CD4-positive, alpha-beta T cell treated with Interleukin-15 for 4 hours (primary cell): ENCODE measurements at places on chromosomes 16 and 17.

DNA sequence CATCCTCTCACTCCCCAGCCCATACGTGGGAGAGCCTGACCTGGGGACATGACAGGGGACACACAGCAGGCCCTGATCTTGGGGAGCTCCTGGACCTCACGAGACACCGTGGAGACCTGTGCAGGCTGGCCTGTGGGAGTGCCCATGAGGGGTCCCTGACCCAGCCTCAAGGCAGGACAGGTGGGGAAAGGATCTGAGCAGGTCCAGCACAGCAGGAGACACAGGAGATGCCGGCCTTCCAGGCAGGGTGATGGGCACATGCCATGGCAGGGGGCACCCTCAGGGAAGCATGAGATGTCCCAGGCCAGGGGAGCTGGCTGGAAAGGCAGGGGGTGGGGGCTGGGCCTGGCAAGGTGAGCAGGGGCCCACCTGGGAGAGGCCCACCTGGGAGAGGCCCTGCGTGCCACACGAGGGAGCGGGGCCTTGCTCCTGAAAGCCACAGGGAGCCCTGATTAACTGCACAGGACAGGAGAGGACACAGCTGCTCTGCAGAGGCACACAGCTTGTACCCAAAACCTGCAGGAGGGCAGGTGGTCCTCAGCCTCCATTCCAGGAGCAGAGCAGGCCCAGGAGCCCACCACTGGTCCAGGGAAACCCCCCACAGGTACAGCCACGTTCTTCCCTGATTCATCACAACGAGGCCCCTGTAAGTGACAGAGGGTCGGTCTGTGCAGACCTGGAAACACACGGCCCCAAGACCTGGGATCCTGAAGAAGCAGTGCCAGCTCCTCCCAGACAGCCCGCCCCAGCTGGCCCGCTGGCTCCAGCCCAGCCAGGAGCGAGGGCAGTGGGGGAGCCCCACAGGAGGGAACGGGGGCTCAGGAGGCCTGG is 26.6 kb upstream of the KRT17 start:
- DNase-seq: no peak

- peak; percentile 12 for DNase-seq
Measured at GRCh38 chr16:19375561-19376158, 42.0 kb upstream of the TMC5 start.

GRCh38 chr16:70476272-70477020 is 22.1 kb downstream of the FCSK start:
- no peak for DNase-seq

DNA sequence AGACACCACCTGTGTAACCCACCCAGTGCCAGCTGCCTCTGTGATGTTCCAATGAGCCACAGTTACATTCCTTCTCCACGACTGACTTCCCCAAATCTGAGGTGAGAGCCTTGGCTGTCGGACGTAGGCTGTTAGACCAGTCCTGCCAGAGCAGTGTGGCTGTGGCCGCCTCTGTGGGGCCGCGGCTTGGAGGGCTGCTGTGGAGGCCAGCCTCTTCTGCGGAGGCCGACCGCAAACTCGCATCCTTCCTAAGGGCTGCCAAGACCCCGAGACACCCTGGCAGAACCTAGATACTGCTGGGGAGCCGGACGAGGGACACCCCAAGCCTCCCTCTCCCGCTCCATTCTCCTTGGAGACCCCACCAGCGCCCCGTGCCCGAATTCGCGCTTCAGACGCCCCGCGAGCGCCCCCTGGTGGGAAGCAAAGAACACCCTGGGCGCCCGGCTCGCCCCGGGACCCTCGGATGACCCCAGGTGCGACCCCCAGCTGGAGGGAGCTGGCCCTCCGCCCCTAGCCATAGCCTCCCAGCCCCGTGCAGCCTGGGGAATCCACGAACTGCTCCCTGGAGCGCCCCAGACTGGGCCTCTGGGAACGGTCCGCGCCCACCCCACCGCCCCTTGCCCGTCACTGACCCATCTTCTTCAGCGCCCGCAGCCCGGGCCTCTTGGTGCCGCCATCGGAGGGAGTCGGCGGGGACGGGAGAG is 547 bp downstream of the PLCD3 start:
- peak; percentile 23 for DNase-seq

GRCh38 chr17:62739645-62740388 is 68.3 kb downstream of the MARCHF10 start:
- no peak for DNase-seq

GRCh38 chr17:79080761-79081290 is 6.2 kb downstream of the ENGASE start:
- no peak for DNase-seq

DNA sequence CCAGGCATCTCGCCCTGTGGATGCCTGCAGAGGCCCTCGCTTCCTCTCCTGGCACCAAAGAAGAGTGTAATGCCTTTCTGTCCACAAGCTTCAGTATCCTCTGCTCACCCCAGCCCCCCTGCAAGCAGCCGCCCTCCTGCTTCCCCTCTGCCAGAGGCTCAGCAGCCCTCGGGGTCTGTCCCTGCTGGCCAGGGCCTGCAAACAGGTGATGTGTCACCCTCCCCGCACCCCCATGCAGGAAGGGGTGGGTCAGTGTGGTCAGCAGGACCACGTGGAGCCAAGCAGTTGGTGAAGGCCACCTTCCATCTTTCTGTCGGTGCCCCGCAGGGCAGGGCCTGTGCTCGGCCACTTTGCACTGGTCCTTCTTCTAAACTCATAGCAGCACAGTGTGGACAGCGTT is 129.9 kb upstream of the CIBAR2 start:
- DNase-seq: no peak

DNA sequence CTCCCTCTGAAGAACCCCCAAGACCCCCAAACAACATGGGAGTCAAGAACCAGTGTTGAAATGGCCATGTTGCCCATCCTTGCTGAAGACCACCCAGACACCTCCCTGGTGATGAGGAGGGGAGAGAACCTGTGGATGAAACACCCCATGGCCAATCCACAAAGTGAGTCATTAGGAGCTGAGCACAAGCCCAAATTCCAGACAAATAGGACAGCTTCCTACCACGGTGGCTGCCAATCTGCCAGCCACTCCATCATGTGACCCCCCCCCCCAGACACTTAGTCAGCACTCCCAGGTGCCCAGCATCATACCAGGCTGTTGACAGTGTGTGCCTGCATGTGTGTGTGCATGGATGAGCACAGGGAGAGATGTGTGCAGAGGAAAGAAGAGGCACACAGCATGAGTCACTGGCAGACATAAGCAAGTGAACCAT is 26.4 kb upstream of the RPL38 start:
- DNase-seq: no peak

DNA sequence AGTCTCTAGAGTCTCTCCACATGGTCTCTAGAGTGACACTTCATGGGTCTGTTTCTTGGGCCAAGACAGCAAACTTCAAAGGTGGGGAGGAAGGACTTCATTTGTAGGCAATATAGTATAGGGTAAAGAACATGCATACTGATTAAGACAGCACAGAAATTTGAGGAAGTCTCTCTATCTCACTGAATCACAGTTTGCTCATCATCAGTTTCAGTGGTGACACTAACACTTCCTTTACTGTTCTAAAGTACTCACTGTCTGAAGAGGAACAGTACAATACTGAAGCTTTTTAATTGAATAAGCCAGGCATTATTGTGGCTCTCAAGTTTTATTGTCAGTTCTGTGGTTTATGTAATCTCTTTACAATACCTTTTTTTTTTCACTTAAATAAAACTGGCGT is 656.4 kb upstream of the CDH8 start:
- no peak for DNase-seq
